Colonic mucosa (tissue), 4 donors: ENCODE measurements at places on chromosomes 3 and 15. TPM values are rescaled to one million over a fixed set of nuclear protein-coding genes. Genes with fewer than 3 reads are reported as not detected.

The SAMD7 gene
- total RNA-seq = not detected

The RLBP1 gene
- total RNA-seq = not detected

The SLC51A gene
- 2.1 TPM for total RNA-seq

The TM2D3 gene
- 42.7 TPM for total RNA-seq

The ANXA2 gene
- total RNA-seq = 816 TPM

The PLA2G4E gene
- total RNA-seq = not detected

DNA sequence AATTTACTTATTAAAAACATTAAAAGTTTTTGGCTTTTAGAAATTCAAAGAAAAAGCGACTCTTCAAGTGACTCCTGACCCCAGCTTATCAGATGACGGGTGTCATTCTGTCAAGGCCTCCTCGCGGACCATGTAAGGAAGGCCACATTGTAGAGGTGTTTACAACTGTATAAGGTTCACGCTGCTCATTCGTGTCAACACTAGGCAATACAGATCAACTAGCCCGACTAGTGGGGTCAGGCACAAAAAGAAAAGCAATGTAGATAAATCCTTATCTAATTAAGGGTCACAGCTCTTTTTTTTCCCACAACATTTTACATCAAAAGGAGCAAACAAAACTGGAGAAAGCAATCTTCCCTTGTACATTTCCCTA is 207.5 kb upstream of the NR2F2 start:
- no peak for DNase-seq

DNA sequence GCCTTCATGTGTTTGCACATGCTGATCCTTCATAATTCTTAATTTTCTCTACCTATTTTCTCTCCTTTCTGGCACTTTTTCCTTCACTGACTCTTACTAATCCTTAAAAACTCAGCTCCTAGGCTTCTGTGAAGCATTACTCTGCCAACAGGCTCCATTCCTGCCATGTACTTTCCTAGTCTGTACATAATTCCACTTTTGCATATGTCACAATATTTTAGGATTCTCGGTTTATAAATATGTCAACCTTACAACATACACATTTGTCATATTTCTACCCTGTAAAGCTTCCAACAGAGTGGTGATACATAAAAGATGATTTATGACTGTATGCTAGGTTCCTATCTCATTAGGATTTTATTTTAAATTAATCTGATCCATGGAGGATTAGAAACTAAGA is 38.2 kb upstream of the AGTR1 start:
- DNase-seq = no peak

DNA sequence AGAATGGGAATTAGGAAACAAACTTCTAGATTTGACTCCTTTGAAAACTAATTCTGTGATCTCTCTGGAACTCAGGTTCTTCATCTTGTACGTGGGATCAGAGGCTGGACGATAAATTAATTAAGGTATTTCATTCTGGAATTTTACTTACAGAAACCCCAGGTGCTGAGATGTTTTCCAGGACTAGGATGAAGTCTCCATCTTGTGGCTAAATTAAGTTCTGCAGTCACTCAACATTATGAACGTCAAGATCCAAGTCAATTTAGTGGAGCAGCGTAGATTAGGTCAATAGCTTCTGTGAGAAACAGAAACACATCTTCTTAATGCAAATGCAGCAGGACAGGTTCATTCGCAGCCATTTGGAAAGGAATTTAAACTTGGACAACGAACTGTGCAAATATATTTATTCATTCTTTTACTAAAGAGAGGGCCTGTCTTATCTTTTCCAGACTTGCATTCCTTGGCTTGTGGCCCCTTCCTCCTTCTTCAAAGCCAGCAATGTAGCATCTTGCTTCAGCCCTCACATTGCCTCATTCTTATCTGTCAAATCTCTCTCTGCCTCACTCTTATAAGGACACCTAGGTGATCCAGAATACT is 26.7 kb upstream of the TMC3 start:
- no peak for DNase-seq

GRCh38 chr3:158702815-158703481 is 29.3 kb downstream of the RARRES1 start:
- DNase-seq = no peak

DNA sequence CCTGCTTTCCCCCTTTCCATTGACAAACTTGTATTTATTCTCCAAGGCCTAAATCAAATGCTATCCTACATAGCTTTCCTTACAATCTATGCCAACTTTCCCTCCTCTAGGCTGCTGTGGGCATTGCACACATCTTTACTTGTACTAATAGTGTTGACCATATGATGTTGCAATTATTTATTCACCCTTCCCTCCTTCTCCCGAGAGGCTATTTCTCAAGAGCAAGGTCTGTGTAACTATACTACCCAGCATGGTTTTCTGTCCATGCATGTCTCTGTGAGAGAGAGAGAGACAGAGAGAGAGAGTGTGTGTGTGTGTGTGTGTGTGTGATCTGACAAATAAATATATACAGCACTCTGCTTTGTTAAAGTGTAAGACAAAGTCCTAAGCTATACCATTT is 63.8 kb downstream of the GTPBP8 start:
- no peak for DNase-seq

DNA sequence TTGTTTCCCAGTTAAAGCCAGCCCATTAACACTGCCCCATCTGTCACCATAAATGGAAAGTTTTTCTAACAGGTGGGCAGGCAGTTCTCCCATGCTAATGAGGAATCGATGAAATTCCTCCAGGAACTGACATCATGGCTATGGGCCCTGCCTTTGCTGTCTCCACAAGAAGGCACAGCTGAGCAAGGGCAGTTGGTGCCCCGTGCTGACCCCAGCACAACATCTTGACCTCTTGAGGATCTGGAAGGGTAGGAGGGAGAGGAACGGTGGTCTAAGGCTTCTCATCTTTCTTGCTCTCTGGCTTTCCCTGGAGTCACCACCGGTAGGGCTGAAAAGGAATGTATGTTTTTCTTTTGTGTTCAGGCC is 46.7 kb downstream of the CHCHD6 start:
- DNase-seq = no peak

DNA sequence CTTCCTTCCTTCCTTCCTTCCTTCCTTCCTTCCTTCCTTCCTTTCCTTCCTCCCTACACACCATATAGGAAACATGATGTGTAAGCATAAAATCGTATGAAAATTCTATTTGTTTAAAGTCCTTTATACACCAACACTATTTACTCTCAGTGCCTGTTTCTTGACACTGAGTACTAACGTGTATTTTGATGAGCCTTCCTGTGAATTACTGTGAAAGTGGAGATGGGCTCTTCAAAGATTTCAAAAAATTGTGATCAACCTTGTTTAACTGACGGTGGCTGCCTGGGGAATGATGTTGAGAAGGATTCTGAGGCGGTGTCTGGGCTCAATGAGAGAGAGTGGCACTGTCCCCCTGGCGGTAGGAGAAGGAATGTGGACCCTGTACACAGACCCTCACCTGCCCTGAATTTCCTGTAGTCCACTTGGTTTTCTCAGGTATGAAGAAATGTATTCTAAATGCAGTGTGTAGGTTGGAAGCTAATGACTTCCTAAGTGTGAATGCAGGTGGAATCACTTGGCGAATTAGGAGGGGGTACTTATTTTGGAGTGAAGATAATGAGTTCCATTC is 237.9 kb downstream of the GAP43 start:
- no peak for DNase-seq

GRCh38 chr3:8500319-8500988 is 1.2 kb upstream of the LMCD1 start:
- no peak for DNase-seq

DNA sequence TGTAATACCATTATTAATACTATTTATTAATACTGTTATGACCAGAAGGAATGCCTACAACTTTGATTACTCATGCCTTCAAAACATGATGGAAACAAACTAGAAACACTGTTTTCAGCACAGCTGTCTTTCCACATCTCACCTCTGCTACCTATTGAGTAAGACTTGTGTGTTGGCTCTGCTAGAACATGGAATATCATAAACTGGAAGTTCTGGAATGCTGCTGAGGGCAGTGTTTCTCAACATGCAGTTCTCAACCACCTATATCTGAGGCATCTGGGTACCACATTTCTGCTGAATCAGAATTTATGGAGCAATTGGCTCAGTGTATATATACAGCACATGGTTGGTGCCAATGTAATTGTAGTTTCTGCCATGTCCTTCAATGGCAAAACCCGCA is 392.1 kb downstream of the TUSC7 start:
- no peak for DNase-seq

- no peak for DNase-seq
Observed at GRCh38 chr15:61226361-61227256, 2.5 kb downstream of the RORA start.

DNA sequence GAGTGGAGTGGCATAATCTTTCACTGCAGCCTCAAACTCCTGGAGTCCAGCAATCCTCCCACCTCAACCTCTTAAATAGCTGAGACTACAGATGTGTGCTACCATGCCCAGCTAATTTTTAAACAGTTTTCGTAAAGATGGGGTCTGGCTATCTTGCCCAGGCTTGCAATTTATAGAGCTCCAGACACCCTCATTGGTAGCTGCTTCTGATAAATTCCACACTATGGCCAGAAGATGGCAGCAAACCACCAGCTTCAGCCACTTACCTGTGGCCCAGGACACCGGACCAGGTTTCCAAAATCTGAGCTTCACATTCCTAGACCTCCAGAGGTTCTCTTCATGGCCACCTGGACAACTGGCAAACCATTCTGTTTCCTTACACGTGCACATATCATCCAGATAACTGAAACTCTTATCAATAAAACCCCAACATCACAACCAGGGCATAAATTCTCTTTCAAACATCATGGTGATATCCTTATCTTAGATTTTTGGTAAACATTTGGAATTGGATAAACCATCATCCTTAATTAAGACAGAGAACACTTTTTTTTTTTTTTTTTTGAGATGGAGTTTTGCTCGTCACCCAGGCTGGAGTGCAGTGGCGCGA is 28.9 kb downstream of the FBXW12 start:
- peak; percentile 66 for DNase-seq

GRCh38 chr3:23129117-23129516 is 74.0 kb upstream of the UBE2E2 start:
- DNase-seq = no peak

- no peak for DNase-seq
Observed at GRCh38 chr15:95215017-95215416, 983.7 kb downstream of the MCTP2 start.

DNA sequence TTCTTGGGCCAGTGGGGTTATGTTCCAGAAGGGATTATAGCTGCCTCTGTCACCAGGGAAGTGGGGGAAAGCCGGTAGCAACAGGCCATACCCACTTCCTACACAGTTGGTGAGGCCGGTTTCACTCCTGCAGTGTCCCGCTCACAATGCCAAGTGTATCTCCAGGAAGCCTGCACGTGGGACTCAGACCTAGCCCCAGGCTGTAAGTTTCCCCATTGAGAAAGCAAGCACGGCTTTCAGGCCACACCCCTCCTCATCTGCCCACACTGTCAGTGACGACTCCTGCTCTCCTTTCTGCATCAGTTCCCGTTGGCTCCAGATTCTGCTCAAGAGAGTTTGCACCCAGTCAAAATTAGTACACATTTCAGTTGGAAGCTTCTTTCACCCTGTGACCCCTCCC is 51.6 kb upstream of the CPOX start:
- no peak for DNase-seq

DNA sequence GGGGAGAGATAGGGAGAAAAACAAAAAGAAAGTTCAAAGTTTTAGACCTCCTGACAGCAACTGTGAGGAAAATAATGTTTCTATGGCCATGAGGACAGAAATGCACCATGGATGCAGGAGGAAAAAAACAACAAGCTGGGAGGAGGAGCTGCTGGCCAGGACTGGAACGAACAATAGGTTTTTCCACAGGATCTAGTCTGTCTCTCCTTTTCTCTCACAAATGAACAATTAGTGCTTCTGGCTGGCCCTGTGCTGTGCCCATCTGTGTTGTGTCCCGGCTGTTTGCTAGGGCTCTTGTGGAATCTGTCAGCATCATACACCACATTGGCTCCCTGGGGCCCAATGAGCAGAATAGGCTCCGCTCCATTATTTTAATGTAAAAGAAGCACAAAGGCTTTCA is 15.2 kb downstream of the GK5 start:
- no peak for DNase-seq

DNA sequence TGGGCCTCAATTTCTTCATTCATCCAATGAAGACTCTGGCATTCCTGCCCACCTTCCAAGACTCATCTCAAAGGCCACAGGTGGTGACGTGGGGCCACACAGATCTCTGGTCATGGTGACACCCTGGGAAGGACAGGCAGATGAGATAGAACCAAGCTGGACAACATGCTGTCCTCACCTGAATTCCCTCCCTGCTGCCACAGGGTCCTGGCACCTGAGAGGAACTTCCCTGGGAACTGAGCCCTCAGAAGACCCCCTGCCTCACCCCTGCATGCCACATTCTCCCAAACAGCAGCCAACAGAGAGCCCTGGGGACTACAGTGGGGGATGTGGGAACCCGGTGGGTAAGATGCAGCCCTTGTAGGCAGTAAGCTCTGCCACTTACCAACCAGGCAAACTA is 10.7 kb downstream of the KLF15 start:
- peak; percentile 6 for DNase-seq

GRCh38 chr15:70382762-70383458 is 285.2 kb upstream of the TLE3 start:
- no peak for DNase-seq

DNA sequence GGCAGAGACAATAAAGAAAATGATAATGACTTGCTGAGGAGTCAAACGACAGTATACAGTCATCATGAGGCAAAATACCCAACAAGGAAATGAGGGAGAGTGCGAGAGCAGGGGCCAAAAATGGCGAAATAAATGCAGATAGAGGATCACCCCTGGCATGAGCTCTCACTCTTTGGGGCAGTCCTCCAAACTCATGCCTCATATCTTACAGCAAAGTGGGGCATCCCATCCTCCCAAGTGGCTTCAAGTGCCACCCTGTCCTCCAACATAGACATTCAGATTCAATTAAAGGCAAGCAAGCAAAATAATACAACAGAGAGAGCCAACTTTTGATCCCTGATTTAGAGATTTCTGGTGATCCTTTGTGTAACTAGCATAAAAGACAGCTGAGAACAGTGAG is 278.4 kb downstream of the GBE1 start:
- DNase-seq = no peak

GRCh38 chr3:11774296-11774877 is 72.3 kb downstream of the TAMM41 start:
- DNase-seq = peak; percentile 49

DNA sequence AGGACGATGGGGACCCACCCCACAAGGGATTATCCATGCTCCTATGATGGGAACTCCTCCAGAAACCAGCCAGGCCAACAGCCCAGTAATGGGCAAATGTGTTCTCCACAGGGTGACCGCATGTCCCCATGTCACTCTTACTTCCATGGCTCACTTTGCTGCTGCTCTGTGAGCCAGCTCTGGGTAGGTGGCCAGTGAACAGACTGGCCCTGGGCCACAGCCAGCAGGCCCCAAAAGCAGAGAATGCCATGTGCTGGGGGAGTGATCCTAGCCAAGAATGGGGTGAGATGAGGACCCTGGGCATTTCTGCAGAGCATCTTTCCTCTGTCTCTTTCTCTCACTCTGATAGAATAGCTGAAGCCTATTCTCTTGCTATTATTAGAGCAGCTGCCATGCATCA is 391.4 kb downstream of the LRTM1 start:
- DNase-seq = no peak

GRCh38 chr3:88574146-88574545 is 424.4 kb downstream of the C3orf38 start:
- no peak for DNase-seq
